Mucosa of gallbladder (tissue), 1 donor: ENCODE measurements at places on chromosomes 16 and 17. TPM values are rescaled to one million over a fixed set of nuclear protein-coding genes. Genes with fewer than 3 reads are reported as not detected.
A peak's percentile ranks its signal among the peaks of the same experiment; 100 is the strongest.

The HOXB3 gene
- total RNA-seq: 17.2 TPM

The PIGQ gene
- total RNA-seq: 117 TPM

The SLC6A2 gene
- total RNA-seq: 0.23 TPM

The CCL17 gene
- total RNA-seq: not detected

The ABCC12 gene
- 0.69 TPM for total RNA-seq

The ASPHD1 gene
- 94.5 TPM for total RNA-seq

GRCh38 chr17:31002047-31002446 is 31.2 kb downstream of the RNF135 start:
- no peak for DNase-seq

DNA sequence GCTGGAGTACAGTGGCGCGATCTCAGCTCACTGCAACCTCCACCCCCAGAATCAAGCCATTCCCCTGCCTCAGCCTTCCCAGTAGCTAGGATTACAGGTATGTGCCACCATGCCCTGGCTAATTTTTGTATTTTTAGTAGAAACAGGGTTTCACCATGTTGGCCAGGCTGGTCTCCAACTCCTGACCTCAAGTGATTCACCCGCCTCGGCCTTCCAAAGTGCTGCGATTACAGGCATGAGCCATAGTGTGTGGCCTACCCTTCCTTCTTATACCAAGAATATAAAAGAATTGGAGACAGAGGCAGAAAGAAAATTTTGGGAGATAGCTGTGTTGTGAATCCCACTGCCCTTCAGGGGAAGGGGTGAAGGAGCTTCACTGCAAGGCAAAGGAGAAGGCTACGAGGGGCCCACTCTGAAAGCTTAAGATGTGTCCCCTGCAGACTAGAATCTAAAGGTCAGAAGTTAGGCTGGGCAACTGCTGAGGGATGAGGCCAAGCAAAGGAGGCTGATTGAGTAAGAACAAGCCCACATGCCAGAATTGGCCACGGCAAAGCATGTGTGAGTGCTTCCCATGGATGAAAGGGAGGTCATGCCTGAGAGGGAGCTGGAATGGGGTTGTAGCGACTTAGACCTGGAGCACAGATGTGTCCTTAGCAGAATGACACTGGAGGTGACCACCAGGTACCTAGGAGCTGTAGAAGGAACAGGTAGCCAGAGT is 8.4 kb upstream of the CRYBA1 start:
- no peak for DNase-seq

GRCh38 chr17:901191-901950 is 78.2 kb downstream of the NXN start:
- peak; percentile 65 for DNase-seq

GRCh38 chr16:86095131-86095752 is 196.3 kb downstream of the IRF8 start:
- DNase-seq: no peak

GRCh38 chr16:21598701-21599121 is 666 bp upstream of the METTL9 start:
- no peak for DNase-seq

GRCh38 chr16:11547118-11547916 is 39.4 kb downstream of the LITAF start:
- DNase-seq: no peak

DNA sequence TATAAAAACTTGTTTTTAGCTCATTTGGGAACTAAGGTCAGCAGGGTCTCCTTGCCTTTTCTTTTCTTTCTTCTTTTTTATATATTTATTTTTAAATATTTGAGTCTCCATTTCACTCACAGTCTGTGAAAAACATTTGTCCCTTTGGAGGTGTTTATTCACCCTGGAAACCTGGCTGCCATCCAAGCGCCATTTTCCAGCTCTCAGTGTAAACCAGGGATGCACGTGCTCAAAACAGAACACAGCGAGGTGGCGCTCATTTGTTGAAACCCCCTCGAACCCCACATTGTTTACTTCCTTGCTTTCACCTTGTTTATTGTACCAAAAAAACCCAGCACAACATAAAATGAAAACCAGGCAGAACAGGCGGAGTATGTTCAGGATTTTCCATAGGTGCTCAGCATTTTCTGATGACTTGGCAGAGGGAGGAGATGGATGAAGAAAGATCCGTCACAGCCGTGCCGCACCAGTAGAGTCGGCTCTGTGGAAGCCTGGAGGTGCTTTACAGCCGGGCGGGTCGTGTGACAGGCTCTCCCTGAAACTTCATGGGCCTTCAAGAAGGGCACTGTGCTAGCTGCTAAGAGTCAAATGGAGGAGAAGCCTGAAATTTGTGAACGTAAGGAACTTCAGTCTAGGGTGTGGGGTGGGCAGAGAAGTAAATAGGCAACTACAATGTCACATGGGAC is 284.4 kb downstream of the FOXL1 start:
- DNase-seq: no peak
